H1 (cell line): ENCODE measurements at places on chromosomes 16 and 17.

- H3K4me3 ChIP-seq = no peak overlapping the region
- no peaks in the 10 kb centered on the region for H3K4me1 ChIP-seq
- no peaks in the 10 kb centered on the region for H3K36me3 ChIP-seq
- DNase-seq = no peak
These were observed 9.8 kb downstream of the TMEM204 start for GRCh38 chr16:1543085-1543896.

- no peak overlapping the region for H3K27ac ChIP-seq
- H3K4me3 ChIP-seq = peak overlapping the region; percentile 91
- peaks cover 8% of the 10 kb centered on the region for H3K4me1 ChIP-seq
- no peaks in the 10 kb centered on the region for H3K27me3 ChIP-seq
- no peak for DNase-seq
These were observed 1.2 kb downstream of the NFATC3 start for GRCh38 chr16:68086336-68086841.

- H3K27ac ChIP-seq = no peak overlapping the region
- H3K4me3 ChIP-seq = peak overlapping the region; percentile 42
- peaks cover 8% of the 10 kb centered on the region; the same call in 1 of the 2 replicates for H3K4me1 ChIP-seq
- DNase-seq = peak; percentile 88
- peaks cover 40% of the 10 kb centered on the region for H3K27me3 ChIP-seq
These were observed 611 bp downstream of the RRAD start for GRCh38 chr16:66924527-66925321.

GRCh38 chr16:17269439-17269838 lies 201.3 kb downstream of the XYLT1 start:
- H3K36me3 ChIP-seq = no peaks in the 10 kb centered on the region
- no peak for DNase-seq
- peaks cover 9% of the 10 kb centered on the region for H3K4me1 ChIP-seq
- H3K27me3 ChIP-seq = no peaks in the 10 kb centered on the region

DNA sequence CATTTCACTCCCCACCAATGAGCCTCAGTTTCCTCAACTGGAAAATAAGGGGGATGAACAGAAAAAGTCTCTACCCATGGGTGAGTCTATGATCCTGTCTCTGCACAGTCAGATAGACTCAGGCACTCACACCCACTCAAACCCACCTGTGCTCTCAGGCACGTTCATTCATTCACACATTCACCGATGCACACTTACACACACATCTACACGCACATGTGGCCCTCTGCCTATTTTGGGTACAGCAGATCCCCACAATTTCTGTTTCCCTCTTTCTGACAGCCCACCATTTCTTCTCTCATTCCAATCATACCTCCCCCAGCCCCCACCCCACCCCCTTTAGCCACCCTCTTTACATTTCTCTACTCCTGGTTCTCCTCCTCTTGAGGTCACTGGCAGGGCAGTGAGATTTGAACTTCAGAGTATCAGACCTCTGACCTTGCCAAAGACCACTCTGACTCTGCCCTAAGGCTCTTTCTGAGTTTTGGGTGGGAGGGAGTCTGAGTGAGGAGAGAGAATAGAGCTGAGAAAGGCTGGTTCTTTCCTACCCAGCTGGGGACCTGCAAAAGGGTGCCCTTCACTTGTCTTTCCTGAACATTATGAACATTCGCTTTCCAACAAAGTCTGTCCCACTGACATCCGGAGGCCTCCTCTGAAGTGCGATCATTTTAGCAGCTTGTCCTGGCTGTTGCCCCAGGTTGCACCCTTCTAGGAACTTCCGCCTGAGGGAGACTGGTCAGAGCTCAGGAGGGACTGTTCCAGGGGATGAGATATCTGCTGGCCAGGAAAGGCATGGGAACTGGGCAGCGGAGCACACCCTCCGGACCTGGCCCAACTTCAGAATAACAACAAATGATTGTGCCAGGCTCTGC lies 10.1 kb upstream of the COL1A1 start:
- H3K4me1 ChIP-seq = peaks cover 47% of the 10 kb centered on the region
- H3K36me3 ChIP-seq = no peaks in the 10 kb centered on the region
- no peaks in the 10 kb centered on the region; the same call in 1 of the 2 replicates for H3K27me3 ChIP-seq
- no peak overlapping the region for H3K27ac ChIP-seq
- no peak overlapping the region for H3K4me3 ChIP-seq

- DNase-seq = no peak
- no peak overlapping the region for H3K4me3 ChIP-seq
- no peaks in the 10 kb centered on the region for H3K27me3 ChIP-seq
- H3K4me1 ChIP-seq = peaks cover 2% of the 10 kb centered on the region
These were observed 93.5 kb downstream of the NXN start for GRCh38 chr17:885971-886571.

- H3K4me1 ChIP-seq = no peaks in the 10 kb centered on the region
- DNase-seq = no peak
- peak within 1 kb of the TSS; percentile 97 for H3K4me3 ChIP-seq
- peaks cover 4% of the 10 kb centered on the region; the same call in 1 of the 2 replicates for H3K36me3 ChIP-seq
These were observed at the start of gene DDX42 for GRCh38 chr17:63774141-63774968. Gene DDX42, plus strand, starts transcription at chr17:63774170. Its CDS starts 12,880 bp downstream, at chr17:63787050.

- H3K4me1 ChIP-seq = peaks cover 7% of the 10 kb centered on the region
- no peaks in the 10 kb centered on the region for H3K36me3 ChIP-seq
- no peak for DNase-seq
These were observed 8.3 kb downstream of the MT2A start for GRCh38 chr16:56616608-56617211.
